Activated T-cell treated with anti-CD3 and anti-CD28 coated beads, Interleukin-2, amount 50 U/mL, for 4 hours (primary cell): ENCODE measurements at places on chromosomes 5 and 9. TPM values are rescaled to one million over a fixed set of nuclear protein-coding genes. Genes with fewer than 3 reads are reported as not detected.
A peak's percentile ranks its signal among the peaks of the same experiment; 100 is the strongest.

ARSI gene
- total RNA-seq = not detected

SLC4A9 gene
- not detected for total RNA-seq

LRRC19 gene
- total RNA-seq = not detected

PCDHB16 gene
- not detected for total RNA-seq

IFNA1 gene
- total RNA-seq = not detected

GPR150 gene
- 0.57 TPM for total RNA-seq

ADRB2 gene
- total RNA-seq = 0.54 TPM

RALGDS gene
- total RNA-seq = 45.2 TPM

DNA sequence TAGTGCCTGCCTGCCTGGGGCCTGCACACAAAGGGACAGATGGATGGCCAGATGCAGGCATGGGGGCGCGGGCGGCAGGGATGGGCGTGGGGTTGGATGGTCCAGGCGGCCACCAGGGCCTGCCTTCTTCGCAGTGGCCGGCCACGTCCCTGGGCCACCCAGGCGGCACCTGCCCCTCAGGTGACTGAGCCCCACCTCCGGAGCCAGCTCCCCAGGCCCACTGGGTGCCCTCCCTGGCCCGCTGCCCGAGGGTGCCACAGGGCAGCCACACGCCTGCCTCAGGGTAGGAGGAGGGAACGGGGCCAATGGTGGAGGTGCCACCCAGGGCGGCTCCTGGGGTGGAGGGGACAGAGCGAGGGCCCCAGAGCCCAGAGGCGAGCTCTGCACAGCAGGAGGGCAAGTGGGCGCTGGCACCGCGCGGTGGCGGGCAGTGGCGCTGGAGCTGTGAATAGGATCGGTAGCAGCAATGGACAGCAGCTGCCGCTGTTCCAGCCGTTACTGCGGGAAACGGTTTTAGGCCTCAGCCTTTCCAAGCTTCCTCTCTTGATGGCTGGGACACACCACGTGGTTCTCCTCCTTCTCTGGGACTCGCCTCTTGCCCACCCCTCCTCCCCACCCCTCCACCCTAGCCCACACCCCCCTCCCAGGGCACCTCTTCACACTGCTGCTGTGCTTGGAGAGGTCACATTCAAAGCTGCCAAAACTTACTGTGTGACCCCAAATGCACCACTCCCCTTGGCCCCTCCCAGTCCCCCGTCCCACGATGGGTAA lies 19.1 kb downstream of the LHX3 start:
- DNase-seq = no peak

- DNase-seq = no peak
Observed at GRCh38 chr5:93755716-93756115, 14.3 kb upstream of the POU5F2 start.

DNA sequence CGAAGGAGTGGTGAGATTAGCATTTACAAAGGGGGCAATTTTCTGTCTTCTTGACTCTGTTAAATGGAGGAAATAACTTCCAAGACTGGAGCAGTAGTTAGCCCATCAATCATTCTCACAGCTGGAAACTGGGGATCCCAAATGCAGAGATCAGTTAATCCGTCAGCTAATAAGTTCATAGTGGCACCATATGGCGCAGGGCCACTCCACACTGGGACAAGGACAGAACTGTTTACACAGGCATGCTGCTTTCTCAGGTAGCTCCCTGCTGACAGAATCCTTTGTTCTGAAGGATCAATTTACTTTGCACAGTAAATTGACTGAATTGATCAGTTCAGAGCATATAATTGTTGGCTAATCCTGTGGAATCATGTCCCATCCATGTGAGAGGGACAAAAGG lies 395.7 kb downstream of the TMEM161B start:
- DNase-seq = no peak

DNA sequence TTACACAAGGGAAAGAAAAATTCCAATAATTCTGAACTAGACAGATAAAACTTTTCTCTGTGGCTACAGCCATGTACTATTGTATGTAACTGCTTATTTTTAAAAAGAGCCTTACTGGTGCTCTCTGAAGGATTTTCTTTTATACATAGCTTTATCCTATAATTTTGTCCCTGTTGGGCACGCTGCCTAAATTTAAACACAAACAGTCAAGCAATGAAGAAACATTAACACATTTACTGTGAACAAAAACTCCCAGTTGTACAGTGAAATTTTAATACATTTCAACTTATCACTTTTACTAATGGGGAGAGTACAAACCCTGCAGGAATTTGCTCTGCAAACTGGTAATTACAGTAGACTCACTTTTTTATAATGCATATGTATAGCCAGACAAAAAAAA lies 273.3 kb downstream of the BNC2 start:
- DNase-seq = no peak

GRCh38 chr9:98502976-98503325 lies 205.8 kb downstream of the GABBR2 start:
- no peak for DNase-seq

DNA sequence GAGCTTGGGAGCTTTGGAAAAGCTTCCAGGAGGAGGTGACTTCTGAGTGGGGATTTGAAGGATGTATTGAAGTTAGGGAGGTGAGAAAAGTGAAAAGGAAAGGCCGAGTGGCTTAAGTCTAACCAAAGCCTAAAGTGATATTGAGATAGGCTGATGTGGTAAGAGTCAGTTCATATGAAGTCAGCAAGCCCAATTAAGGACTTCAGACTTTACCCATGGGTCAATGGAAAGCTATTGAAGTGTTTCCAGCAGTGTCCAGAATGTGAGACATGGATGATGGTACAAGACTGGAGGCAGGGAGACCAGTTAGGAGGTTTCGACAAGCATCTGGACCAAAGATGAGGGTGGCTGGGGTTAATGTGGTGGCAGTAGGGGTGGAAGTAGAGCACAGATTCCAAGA lies 134.3 kb upstream of the WWC1 start:
- DNase-seq = no peak

- DNase-seq = no peak
Observed at GRCh38 chr5:137828664-137829063, 39.0 kb upstream of the MYOT start.

GRCh38 chr9:124869986-124870560 lies 8.1 kb downstream of the ARPC5L start:
- peak; percentile 85 for DNase-seq

GRCh38 chr5:179758955-179759354 lies 26.3 kb downstream of the MAML1 start:
- DNase-seq = no peak

DNA sequence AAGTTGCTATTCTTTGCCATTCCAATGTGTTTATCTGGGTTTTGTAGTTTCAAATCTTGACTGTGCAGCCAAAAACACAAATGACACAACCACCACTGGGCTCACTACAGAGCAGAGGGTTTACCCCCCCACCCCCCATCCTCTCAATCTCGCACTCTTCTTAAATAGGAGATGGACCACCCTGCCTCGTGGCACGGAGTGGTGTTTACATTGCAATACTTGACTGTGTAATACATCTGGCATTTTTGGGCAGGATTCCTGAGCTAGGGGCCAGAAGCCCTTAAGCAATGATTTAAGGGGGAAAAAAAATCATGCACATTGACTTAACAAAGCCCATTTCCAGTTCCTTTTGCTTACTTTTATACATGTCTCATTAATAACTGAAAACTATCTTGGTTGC lies 19.0 kb downstream of the PTCH1 start:
- DNase-seq = no peak

- DNase-seq = no peak
Observed at GRCh38 chr9:134442486-134443173, 116.4 kb downstream of the RXRA start.

- DNase-seq = no peak
Observed at GRCh38 chr5:170552621-170553115, 48.8 kb downstream of the KCNIP1 start.

GRCh38 chr9:111179577-111179976 lies 141.3 kb upstream of the LPAR1 start:
- no peak for DNase-seq

GRCh38 chr5:97165726-97166125 lies 17.3 kb downstream of the RIOK2 start:
- no peak for DNase-seq

DNA sequence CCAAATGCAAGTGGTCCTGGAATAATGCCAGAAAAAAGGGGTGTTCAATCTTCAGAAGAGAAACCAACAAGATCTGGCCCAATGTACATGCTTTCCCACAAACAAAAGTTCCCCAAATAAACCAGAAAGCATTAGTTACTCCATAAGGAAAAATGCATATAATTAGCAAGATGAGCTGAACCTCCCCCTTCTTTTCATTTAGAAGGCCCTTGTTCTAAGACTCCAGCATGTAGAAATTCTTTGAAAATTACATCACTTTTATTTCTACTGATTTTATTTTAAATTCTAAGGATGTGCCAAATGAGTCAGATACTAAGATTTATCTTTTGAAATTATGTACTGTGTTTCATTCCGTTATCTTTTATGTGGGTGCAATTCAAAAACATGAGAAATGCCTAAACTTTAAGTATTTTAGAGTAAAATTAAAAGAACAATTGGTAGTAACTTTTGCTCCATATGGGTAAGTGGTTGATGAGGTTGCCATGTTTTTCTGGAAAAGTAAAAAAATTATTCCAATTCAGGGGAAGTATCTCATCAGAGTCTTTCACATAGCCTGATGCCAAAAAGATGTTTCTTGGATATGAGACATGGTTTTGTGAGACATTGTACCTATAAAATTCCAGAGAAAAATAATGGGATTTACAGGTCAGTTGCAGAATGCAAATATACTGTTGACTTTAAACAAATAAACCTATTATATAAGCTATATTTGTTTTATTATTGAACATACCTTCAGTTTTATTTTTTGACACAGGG lies 106.5 kb upstream of the CCDC112 start:
- DNase-seq = no peak
